ENCODE measurements at places on chromosomes 5 and 9. TPM values are rescaled to one million over a fixed set of nuclear protein-coding genes. Genes with fewer than 3 reads are reported as not detected.
A peak's percentile ranks its signal among the peaks of the same experiment; 100 is the strongest.

- no peak for DNase-seq
Observed at GRCh38 chr5:102713278-102713677, 41.8 kb upstream of the PAM start.

GRCh38 chr5:58595952-58596351 lies 13.1 kb downstream of the RAB3C start:
- DNase-seq: no peak

TBC1D9B gene
- total RNA-seq: 67.0 TPM

COL27A1 gene
- 15.5 TPM for total RNA-seq

DNA sequence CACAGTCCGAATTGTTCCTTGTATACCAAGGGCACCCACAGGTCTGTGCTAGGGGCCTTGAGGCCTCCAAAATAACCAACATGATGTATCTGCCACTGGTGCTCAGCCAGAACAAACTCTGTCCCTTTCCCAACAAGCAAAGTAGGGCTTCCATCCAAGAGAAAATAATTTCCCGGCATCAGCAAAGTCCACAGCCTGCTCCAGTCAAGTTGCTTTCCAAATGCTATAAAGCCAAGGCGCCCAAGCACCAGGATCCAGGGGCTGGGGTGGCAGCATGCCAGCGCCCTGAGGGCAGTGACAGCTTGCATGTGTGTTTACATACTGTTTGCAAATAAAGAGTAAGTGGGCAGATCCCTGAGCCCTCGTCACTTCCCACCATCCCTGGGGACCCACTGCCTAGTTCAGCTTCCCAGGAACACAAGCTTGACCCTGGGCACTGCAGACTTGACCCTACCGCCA lies 155.9 kb downstream of the ERCC6L2 start:
- DNase-seq: peak; percentile 69

ARHGEF37 gene
- 4.6 TPM for total RNA-seq

GRCh38 chr5:79512471-79513307 lies 1.2 kb downstream of the HOMER1 start:
- DNase-seq: no peak

PCDHGA1 gene
- 5.2 TPM for total RNA-seq

DNA sequence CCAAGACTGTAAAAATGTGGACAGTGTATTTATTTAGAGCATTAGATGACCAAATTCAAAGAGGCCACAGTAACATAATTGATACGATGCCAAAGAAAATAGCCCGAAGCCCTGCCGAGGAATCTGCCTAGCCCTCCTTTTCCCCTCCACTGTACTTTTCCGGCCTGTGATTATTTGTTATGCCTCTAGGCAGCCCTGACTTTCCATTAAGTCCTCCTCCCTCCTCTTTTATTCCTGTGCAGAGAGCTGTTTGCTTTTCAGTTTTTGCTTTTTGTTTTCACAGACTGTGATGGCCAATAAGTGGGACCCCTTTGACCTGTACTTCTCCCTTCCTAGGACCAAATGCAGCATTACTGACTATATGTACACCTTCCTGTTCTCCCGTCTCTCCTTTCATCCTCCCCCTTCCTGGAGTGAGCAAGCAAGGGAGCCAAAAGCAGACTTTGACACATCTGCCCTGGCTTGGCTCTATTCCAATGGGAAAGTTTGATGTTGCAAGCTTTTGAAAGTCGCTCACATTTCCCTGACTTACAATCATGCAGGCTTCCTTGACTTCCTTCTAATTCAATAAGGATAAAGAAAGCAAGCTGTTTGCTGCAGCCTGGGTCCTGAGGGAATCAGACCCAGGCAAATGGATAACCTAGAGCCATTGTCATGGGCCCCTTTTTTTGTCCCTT lies 76.1 kb downstream of the NREP start:
- no peak for DNase-seq

KIAA0825 gene
- 25.2 TPM for total RNA-seq

GRCh38 chr9:99478469-99479027 lies 256.5 kb downstream of the SEC61B start:
- peak; percentile 66 for DNase-seq

DMRT2 gene
- total RNA-seq: 0.45 TPM

- no peak for DNase-seq
Observed at GRCh38 chr9:98406469-98406868, 151.0 kb upstream of the TBC1D2 start.

GHR gene
- 7.3 TPM for total RNA-seq

OLFML2A gene
- total RNA-seq: 5.4 TPM

CDX1 gene
- total RNA-seq: not detected

DNA sequence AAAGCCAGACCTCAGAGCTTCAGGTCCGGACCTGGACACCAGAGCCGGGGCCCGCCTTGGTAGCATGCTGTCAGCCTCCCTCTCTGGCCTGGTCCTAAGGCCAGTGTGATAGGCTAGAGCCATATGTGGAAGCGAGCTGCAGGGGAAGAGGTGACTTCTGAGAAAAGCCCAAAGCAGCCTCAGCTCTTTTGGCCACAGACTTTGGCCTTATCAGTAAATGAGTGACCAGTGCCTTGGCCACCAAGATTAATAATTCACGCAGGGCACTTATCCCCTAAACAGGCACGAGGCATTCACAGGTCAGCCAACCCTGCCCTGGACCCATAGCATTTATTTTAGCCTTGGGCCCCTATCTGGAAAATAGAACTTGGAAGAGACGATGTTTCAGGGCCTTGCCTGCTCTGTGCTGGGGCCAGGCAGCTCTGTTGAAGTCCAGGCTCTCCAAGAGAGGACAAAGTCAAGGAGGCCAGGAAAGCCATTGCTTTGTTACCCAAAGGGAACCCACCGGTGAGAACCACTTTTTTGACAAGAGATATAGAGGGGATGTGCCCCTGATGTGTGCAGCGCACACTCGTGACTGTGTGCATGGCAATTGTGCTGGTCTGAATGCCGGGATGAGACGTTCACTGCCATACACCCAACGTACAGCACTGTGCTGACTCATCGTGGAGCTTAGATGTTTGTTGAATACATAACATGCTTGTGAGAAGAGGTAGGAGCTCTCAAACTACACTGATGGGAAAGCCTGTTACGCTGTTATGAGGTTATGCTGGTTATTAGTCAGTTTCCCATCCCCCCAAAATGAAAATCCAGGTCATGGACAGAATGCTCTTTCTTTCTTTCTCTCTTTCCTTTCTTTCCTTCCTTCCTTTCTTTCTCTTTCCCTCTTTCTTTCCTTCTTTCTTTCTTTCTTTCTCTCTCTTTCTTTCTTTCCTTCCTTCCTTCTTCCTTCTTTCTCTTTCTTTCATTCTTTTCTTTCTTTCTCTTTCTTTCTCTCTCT lies 5.0 kb upstream of the SLC34A1 start:
- DNase-seq: no peak

LCN6 gene
- not detected for total RNA-seq

EQTN gene
- 0.73 TPM for total RNA-seq

DNA sequence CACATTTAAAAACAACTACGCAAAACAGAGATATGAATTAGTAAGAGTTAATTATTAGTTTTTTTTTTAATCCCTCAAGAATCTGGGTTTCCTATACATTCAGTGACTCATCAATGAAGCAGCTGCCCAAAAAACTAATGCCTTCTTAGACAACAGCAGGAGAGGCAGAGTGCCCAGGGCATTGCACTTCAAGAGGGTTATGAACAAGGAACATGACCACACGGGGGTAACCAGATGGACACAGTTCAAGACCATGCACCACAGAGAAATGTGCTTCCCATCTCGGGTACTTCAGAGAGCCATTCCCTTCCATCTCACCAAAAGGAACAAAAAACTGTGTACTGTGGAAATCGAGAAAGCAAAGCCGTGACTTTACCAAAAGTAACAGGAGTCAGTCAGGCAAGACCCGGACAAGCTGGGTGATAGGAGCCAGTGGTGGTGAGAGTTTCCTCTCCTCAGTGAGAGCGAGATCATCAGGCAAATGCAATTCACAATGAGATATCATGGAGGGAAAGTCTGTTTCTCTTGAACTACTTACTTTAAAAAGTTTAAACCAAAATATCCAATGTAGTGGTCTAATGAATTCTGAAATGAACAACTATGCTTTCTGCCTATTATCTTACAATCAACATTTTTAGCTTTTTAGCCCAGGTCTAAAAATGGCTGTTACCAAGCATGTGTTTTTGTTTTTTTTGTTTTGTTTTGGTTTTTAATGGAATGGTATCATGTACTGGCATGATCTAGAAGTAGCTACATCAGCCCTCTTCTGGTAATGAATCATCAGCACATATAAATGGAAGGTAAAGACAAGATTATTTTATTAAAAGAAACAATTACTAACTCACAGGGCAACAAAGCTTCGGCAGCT lies 192.1 kb downstream of the TSSK1B start:
- DNase-seq: no peak

DNA sequence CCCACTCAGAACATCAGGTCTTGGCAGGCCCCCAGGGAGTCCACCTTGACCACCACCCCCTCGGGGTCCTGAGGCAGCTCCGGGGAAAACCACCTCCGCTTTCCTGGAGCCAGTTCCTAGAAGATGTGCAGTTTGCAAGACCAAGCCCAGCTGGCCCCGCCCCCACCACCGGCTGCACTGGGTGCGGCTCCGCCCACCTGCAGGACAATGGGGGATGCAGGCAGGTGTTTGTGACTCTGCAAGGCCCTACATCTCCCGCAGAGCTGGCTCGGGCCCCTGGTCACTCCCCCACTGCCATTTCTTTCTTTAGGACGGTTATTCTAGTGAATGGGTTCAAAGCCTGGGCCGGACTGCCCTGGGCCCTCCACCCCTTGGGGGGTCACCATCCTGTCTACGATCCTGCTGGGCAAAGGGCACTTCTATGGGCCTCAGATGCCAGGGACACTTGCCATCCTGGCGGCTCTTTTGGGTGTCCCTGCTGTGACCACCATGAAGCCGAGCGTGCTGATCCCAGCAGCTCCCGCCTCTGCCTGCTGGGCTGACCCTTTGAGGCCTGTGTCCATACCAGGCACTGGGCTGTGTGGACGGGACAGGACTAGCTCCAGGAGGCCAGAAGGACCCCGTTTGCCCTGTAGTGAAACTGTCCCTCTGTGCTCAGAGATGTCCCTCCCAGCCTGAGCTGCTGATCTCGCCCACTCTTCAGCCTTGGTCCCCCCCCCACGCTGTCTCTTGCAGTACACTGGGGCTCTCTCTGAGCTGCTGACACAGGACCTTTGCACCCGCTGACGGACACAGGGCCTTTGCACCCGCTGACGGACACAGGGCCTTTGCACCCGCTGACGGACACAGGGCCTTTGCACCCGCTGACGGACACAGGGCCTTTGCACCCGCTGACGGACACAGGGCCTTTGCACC lies 5.9 kb upstream of the NACC2 start:
- no peak for DNase-seq

LURAP1L gene
- 13.3 TPM for total RNA-seq

INSL6 gene
- total RNA-seq: not detected

GRCh38 chr9:131709771-131710431 lies 30.0 kb downstream of the RAPGEF1 start:
- DNase-seq: no peak

DNA sequence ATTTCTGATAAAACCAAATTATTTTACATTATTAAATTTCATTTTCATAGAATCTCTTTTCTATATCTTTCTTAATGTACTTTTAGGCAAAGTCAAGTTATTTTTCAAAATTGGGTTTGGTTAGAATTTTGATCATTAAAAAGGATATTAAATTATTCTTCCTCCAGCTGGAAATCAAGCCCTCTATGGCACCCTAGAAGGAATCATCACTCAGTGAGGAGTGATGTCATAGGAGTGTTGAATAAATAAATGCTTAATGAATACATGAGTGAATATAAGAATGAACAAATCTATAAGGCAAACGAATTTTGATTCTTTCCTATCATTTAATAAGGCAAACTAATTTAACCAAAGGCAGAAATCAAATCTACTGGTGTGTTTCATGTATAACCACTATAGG lies 639.9 kb downstream of the PDE4D start:
- no peak for DNase-seq

TICAM2 gene
- 0.82 TPM for total RNA-seq

GRCh38 chr5:79955356-79955895 lies 35.6 kb downstream of the MTX3 start:
- DNase-seq: no peak

- DNase-seq: no peak
Observed at GRCh38 chr9:34331196-34331595, 1.8 kb downstream of the NUDT2 start.

DNA sequence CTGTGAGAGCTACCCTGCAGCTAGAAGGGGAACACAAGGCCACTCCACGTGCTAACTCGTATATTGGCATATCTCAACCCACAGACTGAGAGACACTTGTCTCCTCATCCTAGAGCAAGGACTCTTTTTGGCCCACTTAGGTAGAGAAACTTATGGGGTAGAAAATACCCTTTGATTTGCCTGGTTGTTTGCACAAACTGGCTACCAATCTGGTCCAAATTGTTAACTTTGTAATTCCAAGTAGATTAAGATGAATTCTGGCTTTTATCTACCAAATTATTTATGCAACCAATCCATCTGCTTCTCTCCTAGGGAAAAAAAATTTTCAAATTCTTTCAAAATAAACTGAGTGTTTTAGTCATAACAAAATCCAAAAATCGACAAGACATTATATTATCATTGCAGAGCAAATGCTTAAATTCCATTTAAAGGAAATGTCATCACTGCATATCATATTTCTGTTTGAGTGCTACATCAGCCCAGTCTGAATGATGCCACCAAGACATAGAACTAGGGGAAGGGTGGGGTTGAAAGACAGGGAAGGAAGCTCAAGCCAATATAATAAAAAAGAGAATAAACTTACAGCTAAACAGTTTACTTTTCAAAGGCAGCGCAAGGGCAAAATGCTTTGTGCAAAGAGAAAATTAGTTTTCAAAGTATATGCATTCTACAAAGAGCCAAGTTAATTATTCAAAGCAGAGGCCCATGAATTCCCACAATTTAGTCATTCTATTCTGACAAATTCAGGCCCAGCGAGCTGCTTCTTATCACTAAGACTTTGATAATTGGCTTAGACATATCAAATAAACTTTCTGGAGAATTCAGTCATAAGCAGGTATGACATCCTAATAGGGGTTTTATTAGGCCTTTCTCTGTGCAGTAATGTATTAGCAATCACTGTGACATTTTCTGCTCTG lies 198.0 kb downstream of the CAAP1 start:
- no peak for DNase-seq

- no peak for DNase-seq
Observed at GRCh38 chr9:126155756-126156664, 170.6 kb upstream of the MVB12B start.

WNT8A gene
- not detected for total RNA-seq

- no peak for DNase-seq
Observed at GRCh38 chr9:99980598-99980997, 74.1 kb downstream of the STX17 start.

- no peak for DNase-seq
Observed at GRCh38 chr5:43674536-43674935, 71.6 kb downstream of the NNT start.

DNA sequence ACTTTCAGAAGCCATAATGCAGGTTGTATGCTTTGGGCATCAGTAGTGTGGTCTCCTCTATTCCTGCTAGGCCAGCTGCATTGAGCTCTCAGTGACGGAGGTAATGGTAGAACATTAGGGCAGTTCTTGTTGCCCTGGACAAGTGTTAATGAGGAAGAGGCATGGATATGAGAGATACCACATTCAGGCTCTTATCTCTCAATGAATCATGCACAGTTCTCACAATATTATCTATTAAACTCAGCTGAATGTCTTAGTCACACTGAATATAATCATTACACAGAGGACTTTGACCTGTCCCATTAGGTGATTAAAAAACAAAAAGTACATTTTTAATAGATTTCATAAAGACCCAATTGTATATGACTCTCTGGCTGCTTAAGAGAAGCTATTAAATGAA lies 76.6 kb upstream of the SSBP2 start:
- DNase-seq: no peak

ROR2 gene
- 7.1 TPM for total RNA-seq
